Ascending aorta (tissue), 2 donors: ENCODE measurements at places on chromosomes 12 and 14. TPM values are rescaled to one million over a fixed set of nuclear protein-coding genes. Genes with fewer than 3 reads are reported as not detected.

PAX9 gene
- not detected for total RNA-seq

GRCh38 chr14:34983148-34983760 lies 462 bp downstream of the SRP54 start:
- peak overlapping the region; percentile 79 for H3K4me3 ChIP-seq
- peak overlapping the region; percentile 94 for H3K27ac ChIP-seq
- peaks cover 39% of the 10 kb centered on the region for H3K4me1 ChIP-seq
- no peak for DNase-seq
- H3K36me3 ChIP-seq, result no peaks in the 10 kb centered on the region

- no peaks in the 10 kb centered on the region for H3K36me3 ChIP-seq
- no peak overlapping the region for H3K4me3 ChIP-seq
- H3K4me1 ChIP-seq, result no peaks in the 10 kb centered on the region
- peak; percentile 42 for DNase-seq
- H3K27me3 ChIP-seq, result no peaks in the 10 kb centered on the region
Observed at GRCh38 chr14:94542111-94542810, 19.0 kb upstream of the SERPINA4 start.

KRT74 gene
- total RNA-seq, result not detected

- no peak overlapping the region for H3K4me3 ChIP-seq
- DNase-seq, result no peak
- H3K27me3 ChIP-seq, result no peaks in the 10 kb centered on the region
- H3K4me1 ChIP-seq, result peaks cover 4% of the 10 kb centered on the region
- no peaks in the 10 kb centered on the region for H3K36me3 ChIP-seq
Observed at GRCh38 chr12:14651371-14651770, 45.0 kb downstream of the GUCY2C start.

DNA sequence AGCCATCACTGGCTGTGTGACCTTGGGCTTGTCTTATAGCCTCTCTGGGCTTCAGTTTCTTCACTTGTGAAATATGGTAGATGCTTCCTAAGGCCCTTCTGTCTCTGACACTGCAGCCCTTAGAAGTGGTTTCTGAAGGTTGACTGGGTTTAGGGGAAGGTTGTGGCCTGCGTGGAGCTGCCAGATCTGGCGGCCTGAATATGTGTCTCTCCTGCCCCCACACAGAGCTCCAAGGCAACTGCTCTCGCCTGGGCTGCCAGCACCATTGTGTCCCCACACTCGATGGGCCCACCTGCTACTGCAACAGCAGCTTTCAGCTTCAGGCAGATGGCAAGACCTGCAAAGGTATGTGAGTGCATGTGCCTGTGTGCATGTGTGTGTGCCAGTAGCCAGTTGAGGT lies 4.0 kb downstream of the LRP1-AS start:
- H3K4me1 ChIP-seq, result peaks cover 34% of the 10 kb centered on the region
- H3K27ac ChIP-seq, result peak overlapping the region; percentile 65

GRCh38 chr12:56530390-56531055 lies 8.9 kb downstream of the RBMS2 start:
- H3K27ac ChIP-seq, result no peak overlapping the region
- no peak overlapping the region for H3K4me3 ChIP-seq
- H3K4me1 ChIP-seq, result no peaks in the 10 kb centered on the region
- no peak for DNase-seq
- no peaks in the 10 kb centered on the region for H3K36me3 ChIP-seq
- no peaks in the 10 kb centered on the region for H3K27me3 ChIP-seq

LHX5 gene
- not detected for total RNA-seq

ATG101 gene
- 39.8 TPM for total RNA-seq

GPD1 gene
- 12.2 TPM for total RNA-seq

DNA sequence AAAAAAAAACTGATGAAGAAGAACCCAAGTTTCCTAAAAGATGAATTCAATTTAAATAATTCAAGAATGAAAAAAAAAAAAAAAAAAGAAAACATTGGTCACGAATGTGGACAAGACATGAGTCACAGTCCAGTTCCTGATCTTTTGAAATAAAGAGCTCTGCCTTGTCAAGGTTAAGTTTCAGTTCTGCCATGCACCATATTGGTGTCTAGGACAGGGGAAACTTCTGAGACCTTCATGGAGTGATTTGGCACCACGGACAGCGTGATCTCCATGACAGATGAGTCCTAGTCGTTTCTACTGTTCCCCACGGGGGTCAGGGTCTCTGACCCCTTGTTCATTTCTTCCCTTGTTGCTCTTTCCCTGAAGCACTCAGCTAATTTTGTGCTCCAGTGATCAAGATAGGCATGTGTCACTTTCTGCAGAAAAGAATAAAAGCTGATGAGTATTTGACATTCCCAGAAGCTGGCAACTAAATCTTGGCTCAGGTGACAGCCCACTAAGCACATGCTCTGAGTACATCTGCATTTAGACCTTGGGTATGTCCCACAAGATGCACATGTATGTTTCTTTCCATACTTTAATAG lies 1159.7 kb downstream of the BCL11B start:
- H3K27me3 ChIP-seq, result no peaks in the 10 kb centered on the region
- no peaks in the 10 kb centered on the region for H3K36me3 ChIP-seq
- no peaks in the 10 kb centered on the region for H3K4me1 ChIP-seq
- H3K27ac ChIP-seq, result no peak overlapping the region

CLEC7A gene
- 6.0 TPM for total RNA-seq

- H3K27me3 ChIP-seq, result no peaks in the 10 kb centered on the region
- no peak overlapping the region for H3K4me3 ChIP-seq
- H3K27ac ChIP-seq, result no peak overlapping the region
- no peaks in the 10 kb centered on the region for H3K36me3 ChIP-seq
Observed at GRCh38 chr12:71063087-71063486, 94.7 kb downstream of the TSPAN8 start.

DNA sequence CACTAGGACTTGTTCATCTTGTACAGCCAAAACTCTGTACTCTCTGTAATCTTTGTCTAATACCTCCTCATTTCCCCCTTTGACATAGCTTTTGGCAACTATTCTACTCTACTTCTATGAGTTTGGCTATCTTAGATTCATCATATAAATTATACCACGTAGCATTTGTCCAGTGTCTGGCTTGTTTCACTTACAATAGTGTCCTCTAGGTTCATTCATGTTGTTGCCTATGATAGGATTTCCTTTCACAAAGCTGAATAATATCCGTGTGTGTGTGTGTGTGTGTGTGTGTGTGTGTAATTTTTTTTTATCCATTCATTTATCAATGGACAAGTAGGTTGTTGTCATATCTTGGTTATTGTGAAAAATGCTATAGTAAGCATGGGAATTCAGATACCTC lies 209.5 kb downstream of the KCNC2 start:
- no peaks in the 10 kb centered on the region for H3K36me3 ChIP-seq
- no peaks in the 10 kb centered on the region for H3K4me1 ChIP-seq
- no peak overlapping the region for H3K4me3 ChIP-seq
- DNase-seq, result no peak
- no peaks in the 10 kb centered on the region for H3K27me3 ChIP-seq

COQ10A gene
- 4.8 TPM for total RNA-seq

- no peak for DNase-seq
- H3K36me3 ChIP-seq, result peaks cover 43% of the 10 kb centered on the region
- peak overlapping the region; percentile 89 for H3K27ac ChIP-seq
- H3K4me3 ChIP-seq, result peak overlapping the region; percentile 85
Observed at GRCh38 chr14:24233538-24233866, 773 bp downstream of the GMPR2 start.

ANO4 gene
- 0.11 TPM for total RNA-seq

DNA sequence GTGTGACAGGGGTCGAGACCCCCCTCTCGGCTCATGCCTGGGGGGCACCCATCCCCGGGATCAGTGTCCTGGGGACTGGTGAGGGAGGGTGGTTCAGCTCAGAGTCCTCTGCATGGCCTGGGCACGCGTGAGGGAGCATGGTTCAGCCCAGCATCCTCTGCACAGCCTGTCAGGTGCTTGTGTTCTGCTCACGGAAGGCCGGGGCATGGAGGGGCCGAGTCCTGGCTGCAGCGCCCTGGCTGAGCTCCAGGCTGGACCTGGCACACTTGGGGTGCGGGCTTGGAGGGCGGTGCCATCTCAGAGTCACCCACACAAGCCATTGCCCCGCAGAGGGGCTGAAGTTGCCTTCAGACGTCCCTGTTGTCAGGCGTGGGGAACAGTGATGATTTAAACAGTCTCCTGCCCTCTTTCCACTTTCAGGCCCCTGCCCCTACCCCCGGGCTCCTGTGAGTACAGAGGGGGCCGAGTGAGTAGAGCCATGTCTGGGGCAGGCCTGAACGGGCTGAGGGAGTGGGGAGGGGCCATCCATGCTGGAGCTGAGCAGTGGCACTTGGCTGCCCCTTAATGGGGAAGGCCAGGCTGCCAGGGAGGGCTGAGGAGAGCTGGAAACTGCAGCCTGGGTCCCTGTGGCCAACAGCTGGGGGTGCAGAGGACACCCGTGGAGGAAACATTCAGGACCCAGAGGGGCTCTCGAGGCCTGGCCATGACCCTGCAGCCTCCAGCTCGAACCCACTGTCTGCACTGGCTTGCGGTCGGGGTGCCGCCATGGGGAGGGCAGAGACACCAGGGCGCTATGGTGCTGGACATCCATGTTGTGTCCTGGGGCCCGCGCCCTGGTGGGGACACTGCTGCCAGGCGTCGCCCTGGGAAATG lies 22.5 kb downstream of the FBRSL1 start:
- H3K36me3 ChIP-seq, result peaks cover 46% of the 10 kb centered on the region
- DNase-seq, result no peak
- no peaks in the 10 kb centered on the region for H3K4me1 ChIP-seq
- no peak overlapping the region for H3K27ac ChIP-seq
- H3K4me3 ChIP-seq, result no peak overlapping the region

- H3K4me1 ChIP-seq, result no peaks in the 10 kb centered on the region
- no peak for DNase-seq
- no peaks in the 10 kb centered on the region for H3K36me3 ChIP-seq
- H3K4me3 ChIP-seq, result no peak overlapping the region
- H3K27ac ChIP-seq, result no peak overlapping the region
Observed at GRCh38 chr12:39287409-39287808, 155.5 kb downstream of the KIF21A start.

GRCh38 chr12:14930299-14930698 lies 8.0 kb downstream of the ERP27 start:
- no peak overlapping the region for H3K4me3 ChIP-seq
- no peak for DNase-seq
- peaks cover 25% of the 10 kb centered on the region for H3K4me1 ChIP-seq
- no peaks in the 10 kb centered on the region for H3K36me3 ChIP-seq
- H3K27me3 ChIP-seq, result no peaks in the 10 kb centered on the region

DNA sequence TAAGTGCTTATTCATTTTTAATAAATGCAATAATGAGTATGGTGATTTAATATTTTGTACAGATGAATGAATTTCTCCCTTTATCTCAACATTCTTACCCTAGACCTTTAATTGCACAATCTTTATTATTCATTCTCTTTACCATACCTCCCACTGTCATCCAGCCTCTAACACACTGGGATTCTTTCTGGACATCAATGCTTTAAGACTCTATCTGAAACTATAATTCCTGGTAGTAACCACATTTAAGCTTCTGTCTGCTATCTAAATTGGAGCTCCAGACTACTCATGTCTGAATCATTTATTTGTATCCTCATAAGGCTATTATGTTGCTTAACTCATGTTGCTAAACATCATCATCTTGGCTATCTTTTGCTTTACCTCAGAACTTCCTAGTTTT lies 270.2 kb downstream of the ALG10B start:
- H3K27ac ChIP-seq, result no peak overlapping the region
- no peak for DNase-seq
- H3K4me3 ChIP-seq, result no peak overlapping the region
- H3K4me1 ChIP-seq, result no peaks in the 10 kb centered on the region

P3H3 gene
- total RNA-seq, result 62.2 TPM

GCH1 gene
- total RNA-seq, result 3.2 TPM

- H3K27me3 ChIP-seq, result no peaks in the 10 kb centered on the region
- no peak overlapping the region for H3K4me3 ChIP-seq
- no peaks in the 10 kb centered on the region for H3K36me3 ChIP-seq
- H3K4me1 ChIP-seq, result peaks cover 57% of the 10 kb centered on the region
- DNase-seq, result no peak
- H3K27ac ChIP-seq, result peak overlapping the region; percentile 78
Observed at GRCh38 chr14:68523989-68524725, 268.7 kb downstream of the ZFP36L1 start.

SSTR1 gene
- 7.2 TPM for total RNA-seq

DTX1 gene
- total RNA-seq, result 4.5 TPM

DDX23 gene
- 39.4 TPM for total RNA-seq

- no peak within 1 kb of the TSS for H3K27ac ChIP-seq
- H3K4me3 ChIP-seq, result no peak within 1 kb of the TSS
- H3K36me3 ChIP-seq, result no peaks in the 10 kb centered on the region
- no peaks in the 10 kb centered on the region for H3K4me1 ChIP-seq
Observed at GRCh38 chr12:80716696-80717469, at the start of gene MYF5. Gene MYF5, plus strand, starts transcription at chr12:80716912. Its CDS starts 152 bp downstream, at chr12:80717064.

DNA sequence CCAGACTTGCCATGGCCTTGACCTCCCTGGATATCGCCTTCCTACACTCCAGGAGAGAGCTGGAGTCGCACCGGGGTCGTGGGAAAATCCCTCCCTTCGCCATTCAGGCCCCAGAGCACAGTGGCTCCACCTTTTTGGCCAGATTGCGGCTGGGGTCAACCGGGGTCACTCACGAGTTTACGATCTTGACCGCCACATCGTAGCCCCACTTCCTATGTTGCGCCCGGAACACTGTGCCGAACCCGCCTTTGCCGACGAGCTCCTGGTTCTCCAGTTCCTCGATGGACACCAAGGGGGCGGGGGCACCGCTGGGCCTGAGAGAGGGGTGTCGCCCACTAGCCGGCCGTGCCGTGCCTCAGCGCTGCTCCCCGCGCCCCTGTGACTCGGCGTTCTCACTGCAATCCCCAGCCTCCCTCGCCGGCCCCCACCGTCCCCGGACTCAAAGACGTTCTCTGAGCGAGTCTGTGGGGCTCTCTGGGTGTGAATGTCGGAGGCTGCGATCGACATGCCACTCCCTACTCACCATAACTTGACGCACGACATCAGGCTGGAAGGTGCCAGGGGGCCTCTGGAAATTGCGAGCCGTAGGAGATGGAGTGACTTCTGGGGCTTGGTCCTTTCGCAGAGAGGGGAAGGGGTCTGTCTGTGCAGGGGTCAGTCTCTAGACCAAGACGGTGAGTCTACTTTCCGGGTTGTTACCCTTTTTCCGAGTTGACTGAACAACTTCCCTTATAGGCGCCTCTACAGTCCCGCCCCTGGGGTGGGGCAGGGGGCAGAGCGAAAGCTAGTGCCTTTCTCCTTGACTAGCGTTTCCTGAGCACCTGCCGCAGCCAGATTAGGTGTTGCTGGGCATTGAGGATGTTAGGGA lies at the start of gene RIPK3:
Gene RIPK3, minus strand, starts transcription at position 708 of the 868 bp plus-strand sequence. Its CDS starts 165 bp downstream, at position 543.
- peak within 1 kb of the TSS; percentile 60 for H3K4me3 ChIP-seq
- DNase-seq, result no peak
- no peaks in the 10 kb centered on the region for H3K36me3 ChIP-seq

NKX2-1 gene
- total RNA-seq, result not detected

DNA sequence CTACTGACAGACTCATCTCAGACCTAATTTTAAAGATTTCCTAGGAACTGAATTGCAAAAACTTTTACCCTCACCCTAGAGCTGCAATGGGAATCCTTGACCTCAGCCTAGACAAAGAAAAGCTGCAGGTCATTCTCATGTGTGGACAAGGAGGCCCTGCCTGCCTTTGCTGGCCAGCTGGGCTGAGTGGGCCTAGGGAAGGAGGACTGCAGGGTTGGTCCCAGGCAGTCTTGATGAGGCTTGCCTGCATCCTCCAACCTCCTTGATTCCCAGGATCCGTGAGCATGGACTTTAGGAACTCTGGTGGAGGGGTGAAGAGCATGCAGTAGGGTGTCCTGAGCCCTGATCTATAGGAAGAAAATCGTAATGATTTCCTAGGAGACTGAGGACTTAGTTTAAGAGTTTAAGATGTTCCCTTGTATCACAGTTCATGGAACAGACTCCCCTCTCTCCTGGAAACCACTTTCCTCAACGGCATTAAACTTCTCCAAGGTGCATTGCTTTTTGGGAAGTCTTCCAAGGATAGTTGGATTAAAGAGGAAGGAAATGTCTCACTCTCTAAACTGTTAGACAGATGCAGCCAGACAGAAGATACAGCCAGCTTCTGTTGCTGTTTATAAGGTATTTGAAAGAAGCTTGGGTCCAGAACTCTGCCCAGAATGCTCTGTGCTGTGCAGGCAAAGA lies 55.4 kb upstream of the DDX11 start:
- DNase-seq, result no peak
- no peaks in the 10 kb centered on the region for H3K27me3 ChIP-seq
- no peak overlapping the region for H3K27ac ChIP-seq
- no peaks in the 10 kb centered on the region for H3K4me1 ChIP-seq
- no peaks in the 10 kb centered on the region for H3K36me3 ChIP-seq
